ENCODE measurements at places on chromosomes 1 and 21.

DNA sequence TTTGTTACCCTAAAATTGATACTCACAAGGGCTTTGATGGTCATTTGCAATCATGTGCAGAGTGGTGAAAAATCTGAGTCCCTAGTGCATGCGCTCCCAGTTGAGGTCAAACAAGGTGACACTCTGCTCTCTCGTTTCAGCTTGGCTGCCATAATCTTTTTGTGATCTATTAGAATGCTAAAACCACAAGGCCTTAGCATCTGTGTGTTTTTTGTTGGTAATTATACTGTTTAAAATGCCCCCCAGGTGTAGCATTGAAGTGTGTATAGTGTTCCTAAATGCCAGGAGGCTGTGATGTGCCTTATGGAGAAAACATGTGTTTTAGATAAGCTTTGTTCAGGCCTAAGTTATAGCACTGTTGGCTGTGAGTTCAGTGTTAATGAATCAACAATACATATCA lies 89.3 kb downstream of the PLD5 start:
- DNase-seq: no peak

DNA sequence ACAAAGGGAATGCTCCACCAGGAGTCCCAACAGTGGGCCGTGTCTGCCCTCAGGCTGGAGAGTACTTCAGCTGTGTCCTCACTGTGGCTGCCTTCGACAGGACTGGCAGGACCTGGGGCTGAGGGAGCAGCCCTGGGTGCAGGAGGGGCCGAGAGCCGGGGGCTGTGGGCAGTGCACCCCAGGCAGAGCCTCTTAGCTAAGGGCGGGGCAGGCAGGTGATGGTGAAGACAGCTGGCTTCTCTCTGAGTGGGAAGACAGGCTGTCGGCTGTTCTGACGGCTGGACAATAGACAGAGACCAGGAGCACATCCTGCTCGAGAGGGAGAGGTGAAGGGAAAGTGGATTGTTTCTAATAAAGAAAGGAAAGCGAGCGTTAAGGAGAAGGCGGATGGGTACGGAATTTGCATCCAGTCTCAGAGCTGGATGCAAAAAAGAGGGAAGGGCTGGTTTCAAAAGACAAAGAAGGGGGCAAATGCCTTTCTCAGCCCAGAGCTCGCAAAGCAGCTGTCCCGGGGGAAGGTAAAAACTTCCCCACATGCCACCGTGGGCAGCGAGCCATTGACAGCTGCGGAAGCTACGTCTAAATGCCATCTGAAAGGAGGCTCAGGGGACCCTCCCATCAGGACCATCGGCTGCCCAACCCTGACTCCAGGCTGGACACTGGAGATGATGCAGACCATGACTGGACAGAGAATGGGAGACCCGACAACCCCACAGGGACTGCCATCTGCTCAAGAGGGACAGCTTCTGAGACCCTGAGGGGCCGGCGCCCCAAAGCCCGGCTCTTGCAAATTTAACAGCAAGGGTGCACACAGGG lies 92.0 kb downstream of the STUM start:
- DNase-seq: no peak

DNA sequence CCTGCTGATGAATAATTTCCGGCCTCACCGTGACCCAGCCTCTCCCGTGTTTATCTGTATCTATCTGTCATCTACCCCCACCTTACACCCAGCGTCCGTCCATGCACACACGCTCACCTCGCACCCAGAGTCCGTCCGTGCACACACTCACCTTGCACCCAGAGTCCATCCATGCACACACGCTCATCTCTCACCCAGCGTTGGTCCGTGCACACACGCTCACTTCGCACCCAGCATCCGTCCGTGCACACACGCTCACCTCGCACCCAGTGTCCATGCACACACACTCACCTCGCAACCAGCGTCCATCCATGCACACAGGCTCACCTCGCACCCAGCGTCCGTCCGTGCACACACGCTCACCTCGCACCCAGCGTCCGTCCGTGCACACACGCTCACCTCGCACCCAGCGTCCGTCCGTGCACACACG lies 25.0 kb upstream of the COL18A1 start:
- DNase-seq: no peak

- DNase-seq: no peak
Measured at GRCh38 chr1:155001425-155001674, 1.3 kb upstream of the ZBTB7B start.

Measured in activated CD4-positive, alpha-beta T cell treated with anti-CD3 and anti-CD28 coated beads, Interleukin-2, Interleukin-4, amounts not matched to agents 100 ng/mL and 50 ng/mL, durations not matched to agents 16 hours and 8 hours (primary cell).